ENCODE measurements at places on chromosomes 6 and 20.

DNA sequence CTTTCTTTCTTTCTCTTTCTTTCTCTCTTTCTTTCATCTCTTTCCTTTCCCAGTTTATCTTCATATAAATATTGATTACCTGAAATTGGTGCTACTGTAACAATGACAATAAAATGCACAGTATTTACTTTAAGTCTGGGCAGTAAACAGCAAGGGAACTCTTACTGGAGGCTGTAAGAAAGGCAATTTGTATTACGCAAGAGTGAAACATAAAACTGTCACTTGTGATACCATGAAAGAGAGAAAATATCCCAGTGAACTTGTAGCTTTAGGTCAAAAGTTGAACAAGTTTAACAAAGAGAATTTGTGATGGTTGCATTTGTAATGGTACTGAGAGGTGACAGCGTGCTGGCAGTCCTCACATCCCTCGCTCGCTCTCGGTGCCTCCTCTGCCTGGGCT, 80.0 kb downstream of the EYS start:
- no peak for DNase-seq

DNA sequence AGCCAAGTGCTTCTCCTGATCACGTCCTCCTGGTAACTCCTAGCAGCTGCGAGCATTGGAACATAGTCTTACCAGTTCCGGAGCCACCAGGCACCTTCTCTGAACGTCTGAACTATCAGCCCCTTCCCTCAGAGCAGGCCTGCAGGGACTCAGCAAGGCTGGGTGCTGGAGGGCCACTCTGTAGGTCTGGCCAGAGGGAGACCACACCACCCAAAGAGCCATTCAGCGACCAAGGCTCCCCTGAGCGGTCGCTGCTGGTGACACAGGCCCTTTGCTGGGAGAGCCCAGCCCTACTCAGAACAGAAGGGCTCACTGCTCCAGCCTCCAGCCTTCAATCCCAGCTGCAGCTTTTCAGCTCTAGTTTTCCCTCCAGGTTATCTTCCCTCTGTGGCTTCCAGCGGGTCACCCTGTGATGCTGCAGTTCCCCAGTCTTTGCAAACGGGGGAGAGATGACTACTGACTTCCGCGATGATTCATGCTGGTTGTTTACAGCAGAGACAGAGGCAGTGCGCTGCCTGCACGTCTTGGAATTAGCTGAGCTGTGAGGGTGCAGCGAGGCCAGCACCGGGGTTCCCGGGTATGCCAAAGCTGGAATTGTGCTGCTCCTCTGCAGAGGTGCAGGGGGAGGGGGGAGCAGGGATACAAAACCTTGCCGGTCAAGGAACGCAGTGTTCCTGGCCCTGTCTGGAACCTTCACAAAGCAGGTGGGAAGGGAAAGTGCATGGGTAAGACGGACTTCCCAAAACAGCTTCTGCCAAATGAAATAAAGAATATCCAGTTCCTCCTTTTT, 161.4 kb downstream of the LY86 start:
- DNase-seq, result peak; percentile 47

- no peak for DNase-seq
Observed at GRCh38 chr6:106730264-106730663, 100.9 kb downstream of the QRSL1 start.

DNA sequence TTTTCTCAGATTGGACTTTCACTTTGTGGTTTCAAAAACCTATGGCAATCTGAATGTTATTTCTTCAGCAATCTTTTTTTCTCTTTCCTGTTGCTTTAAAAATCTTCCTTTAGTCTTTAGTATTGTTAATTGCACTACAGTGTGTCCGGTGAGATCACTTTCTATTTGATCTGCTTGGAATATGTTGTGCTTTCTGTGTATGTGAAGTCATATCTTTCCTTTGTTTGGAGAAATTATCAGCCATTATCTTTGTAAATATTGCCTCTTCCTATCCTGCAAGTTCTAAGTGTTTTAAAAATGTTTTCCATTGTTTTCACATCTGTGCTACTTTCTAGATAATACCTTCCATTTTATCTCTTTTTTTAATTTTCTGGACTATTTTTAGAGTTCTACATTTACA, 171.4 kb upstream of the PRSS16 start:
- DNase-seq, result no peak
